ENCODE measurements at places on chromosomes 2 and 18. TPM values are rescaled to one million over a fixed set of nuclear protein-coding genes. Genes with fewer than 3 reads are reported as not detected.

Gene BUB1
- total RNA-seq: 161 TPM

Gene DCDC2C
- not detected for total RNA-seq

Gene ARHGAP15
- 1.9 TPM for total RNA-seq

Gene CRACDL
- total RNA-seq: not detected

Gene SPATA3
- not detected for total RNA-seq

Gene CCT4
- 301 TPM for total RNA-seq

Gene HADHA
- 164 TPM for total RNA-seq

Gene GALNT5
- 10.6 TPM for total RNA-seq

DNA sequence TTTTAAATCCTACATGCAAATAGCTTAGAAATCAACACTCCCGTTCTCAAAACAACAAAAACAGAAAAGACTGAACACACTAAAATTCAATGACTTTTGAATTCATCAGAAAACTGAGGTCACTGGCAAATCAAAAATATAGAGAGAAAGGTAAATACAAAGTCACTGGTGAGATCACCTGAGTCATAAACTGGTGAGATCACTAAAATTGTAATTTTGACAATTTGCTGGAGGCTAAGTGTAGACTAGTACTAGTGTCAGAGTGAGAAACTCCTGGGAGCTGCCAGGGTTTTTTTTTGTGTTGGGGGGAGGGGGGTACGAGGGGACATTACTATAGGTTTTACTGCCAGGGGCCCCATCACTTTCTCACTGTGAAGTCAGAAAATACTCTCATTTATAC is 1876.0 kb upstream of the CELF4 start:
- DNase-seq: no peak

DNA sequence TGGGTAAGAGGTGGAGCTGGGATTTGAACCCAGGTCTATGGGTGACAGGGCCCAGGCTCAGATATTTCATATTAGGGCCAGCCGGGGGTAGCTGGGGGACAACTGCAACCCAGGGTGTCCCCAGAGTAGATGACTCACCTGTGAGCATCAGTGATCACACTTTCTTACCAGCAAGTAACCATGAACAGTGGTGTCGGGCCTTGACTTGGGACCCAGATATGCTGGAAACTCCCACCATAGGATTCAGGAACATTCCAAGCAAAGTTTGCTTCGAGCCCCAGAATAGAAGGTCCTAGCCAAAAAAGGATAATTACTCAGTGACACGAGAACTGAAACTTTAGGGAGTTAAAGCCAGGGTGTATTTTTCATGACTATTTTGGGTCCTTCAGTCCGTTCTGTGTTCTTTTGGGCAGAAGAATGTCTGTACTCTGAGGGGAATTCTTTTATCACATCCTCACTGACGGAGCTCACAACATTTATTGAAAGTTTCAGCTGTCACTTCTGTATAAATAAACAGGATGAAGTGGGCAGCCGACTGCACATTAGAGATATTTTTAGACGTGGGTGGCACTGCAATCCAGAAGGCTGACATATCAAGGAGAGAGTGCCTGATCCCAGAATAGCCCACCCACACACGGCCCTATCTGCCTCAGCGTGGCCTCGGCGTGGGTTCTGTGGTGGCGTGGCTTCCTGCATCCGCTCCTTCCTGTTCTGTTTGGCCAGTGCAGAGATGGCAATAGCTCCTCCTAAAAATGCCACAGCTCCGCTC is 45.6 kb downstream of the RAMP1 start:
- peak; percentile 79 for DNase-seq

GRCh38 chr18:3264362-3264761 is 2.4 kb downstream of the MYL12B start:
- no peak for DNase-seq

DNA sequence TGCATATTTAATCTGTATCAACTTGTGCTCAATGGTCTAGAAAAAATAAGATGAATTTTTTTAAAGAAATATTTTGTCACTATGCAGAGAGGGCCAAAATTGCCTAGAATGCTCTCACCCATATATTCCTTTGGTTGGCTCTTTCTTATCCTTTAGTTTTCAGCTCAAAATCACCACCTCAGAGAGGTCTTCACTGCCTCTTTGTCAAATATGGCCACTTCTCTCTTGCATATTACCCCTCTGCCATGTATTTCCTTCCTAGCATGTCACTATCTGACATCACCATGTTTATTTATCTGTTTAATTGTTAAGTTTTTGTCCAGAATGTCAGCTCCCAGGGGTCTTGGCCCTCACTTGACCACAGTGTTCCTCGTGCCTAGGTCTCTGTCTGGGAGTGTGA is 535.2 kb upstream of the CDH2 start:
- no peak for DNase-seq

GRCh38 chr2:181178823-181179412 is 198.5 kb downstream of the UBE2E3 start:
- DNase-seq: peak; percentile 24

DNA sequence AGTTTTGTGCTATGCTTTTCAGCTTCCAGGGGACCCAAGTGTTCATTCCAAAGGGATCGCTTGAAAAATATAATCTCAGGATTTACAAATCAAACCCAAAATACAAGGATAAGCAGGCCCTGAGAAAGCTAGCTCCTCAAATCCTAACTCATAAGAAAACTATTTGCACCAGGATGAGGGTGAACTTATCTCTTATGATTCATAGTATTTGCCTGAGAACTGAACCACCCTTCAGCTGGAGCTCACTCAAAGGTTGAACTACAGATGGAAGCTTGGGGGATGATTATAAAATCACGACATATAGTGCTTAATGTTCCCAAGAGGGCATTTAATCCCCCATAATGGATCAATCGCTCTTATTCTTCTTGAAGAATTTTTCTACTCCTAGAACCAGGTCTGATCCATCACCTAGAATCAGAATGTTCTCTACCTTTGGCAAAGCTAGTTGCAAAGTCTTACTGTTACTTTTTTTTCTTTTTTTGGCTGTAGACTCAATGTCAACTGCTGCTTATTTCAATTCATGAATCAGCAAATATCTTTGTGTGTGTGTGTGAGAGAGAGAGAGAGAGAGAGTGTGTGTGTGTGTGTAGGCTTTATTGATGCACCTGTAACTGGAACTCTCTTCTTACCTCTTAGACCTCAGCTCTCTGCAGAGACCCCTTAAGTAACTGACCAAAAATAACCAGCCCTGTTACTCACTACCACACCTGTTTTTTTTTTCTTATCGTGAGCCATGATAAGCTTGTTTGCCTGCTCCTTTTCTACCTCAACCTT is 44.8 kb downstream of the ARL4C start:
- DNase-seq: peak; percentile 91

GRCh38 chr2:126662621-126663020 is 6.7 kb downstream of the GYPC start:
- peak; percentile 27 for DNase-seq

DNA sequence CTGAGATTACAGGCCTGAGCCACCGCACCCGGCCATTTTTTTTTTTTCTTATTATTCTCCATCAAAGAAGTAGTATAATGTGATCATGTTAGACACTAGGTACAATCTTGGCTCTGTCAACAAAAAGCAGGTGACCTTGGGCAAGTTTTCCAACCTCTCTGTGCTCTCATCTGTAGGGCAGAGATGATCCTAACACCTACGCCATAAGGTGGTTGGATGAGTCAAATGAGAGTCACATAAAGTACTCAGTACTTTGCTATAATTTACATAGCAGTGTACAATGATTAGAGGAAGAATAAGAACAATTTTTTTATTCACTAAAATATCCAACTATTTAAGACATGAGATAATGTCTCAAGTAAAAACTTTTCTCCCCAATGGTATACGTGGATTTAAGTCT is 128.6 kb downstream of the TGIF1 start:
- no peak for DNase-seq

GRCh38 chr2:146365041-146365440 is 1479.8 kb upstream of the ACVR2A start:
- DNase-seq: no peak

GRCh38 chr2:239114119-239114581 is 266.3 kb downstream of the TWIST2 start:
- peak; percentile 72 for DNase-seq

GRCh38 chr2:129318581-129319421 is 660.7 kb upstream of the RAB6C start:
- DNase-seq: peak; percentile 60

DNA sequence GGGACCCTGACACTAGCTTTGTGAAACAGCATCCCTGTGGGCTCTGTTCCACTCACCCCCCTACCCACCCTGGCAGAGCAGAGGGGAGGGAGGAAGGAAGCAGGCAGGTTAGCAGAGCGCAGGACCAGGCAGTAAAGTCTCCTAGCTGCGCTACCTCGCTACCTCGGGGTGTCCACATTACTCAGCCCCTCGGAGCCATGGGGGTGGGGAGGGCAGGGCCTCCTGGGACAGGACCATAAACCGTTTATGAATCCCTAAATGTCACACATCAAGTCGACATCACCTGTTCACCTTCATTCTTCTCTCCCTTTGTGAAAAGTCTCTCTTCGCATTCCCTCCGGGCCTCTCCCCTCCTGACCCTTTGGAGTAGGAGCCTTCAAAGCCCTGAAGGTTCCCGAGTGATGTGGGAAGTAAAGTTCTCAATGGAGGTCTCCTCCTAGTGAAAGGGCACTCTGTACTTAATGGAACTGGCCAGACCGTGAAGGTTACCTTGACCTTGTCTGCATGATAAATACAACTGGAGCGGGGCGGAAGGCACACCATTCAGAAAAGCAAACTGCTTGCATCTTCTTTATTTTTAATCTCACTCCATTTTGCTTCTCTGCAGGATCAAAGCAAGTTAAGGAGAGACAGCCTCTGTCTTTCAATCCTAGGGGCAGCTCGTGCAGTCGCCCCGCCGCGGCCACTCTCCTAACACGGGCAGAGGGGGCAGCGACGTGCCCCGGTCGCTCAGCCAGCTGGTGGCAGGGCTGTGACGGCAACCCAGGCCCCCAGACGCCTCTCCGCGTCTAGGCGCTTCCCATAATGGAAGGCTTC is 23.7 kb upstream of the SMAD7 start:
- DNase-seq: no peak

DNA sequence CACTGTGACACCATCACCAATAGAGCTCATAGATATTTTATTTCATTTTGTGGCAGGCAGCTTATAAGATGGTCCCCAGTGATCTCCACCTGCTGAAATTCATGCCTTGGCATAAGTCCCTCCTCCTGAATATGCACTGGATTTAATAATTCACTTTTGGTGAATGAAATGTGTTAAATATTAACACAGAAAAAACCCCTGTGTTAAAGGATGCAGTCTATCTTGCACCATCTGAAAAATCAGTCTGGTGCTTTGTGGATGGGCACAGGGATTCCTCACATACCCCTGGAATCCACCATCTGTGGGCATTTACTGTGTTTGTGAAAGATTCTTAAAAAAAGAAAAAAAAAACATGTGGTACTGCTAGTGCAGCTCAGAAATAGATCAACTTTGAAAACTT is 26.1 kb upstream of the WIPF1 start:
- no peak for DNase-seq

DNA sequence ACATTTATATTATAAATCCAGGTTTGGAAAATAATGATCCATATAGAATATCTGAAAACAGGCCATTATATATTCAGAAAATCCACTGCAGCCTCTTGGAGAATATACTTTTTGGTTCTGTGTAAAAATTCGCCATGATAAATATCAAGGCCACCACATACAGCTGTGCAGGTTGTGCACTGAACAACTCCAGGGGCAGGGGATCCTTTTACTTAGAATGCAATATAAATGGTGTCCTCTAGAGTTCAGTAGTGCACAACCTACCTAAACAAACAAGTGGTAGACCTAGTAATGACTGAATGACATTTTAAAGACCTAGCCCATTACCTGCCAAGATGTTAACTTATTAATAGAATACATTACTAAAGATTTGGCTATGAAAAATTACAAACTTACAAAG is 22.4 kb downstream of the MOGAT1 start:
- DNase-seq: peak; percentile 37

- no peak for DNase-seq
Measured at GRCh38 chr2:85730686-85731230, 23.0 kb upstream of the ATOH8 start.

DNA sequence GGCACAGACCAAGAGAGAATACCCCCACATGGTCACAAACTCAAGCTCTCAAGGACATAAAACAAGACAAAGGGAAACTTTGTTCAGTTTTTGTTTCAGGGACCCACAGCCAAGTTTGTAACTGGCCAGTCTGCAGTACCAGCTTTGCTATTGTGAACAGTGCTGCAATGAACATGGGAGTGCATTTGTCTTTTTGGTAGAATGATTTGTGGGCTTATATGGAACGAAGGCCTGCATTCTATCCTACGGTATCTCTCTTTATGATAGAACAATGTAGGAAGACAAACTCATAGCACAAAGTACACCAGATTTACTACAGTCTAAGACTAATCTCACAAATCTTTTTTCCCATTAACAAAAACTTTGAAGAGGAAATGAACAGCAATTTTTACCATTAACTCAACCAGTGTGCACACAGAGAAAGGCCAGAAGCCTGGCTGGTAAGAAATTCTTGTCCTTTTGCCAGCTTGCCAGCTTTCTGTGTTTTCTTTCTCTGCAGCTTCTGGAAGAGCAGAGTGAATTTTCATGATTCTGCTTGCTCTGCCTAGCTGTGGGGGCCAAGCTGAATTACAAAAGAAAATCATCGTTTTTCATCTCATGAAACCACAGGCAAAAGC is 37.1 kb upstream of the FEZ2 start:
- DNase-seq: no peak

DNA sequence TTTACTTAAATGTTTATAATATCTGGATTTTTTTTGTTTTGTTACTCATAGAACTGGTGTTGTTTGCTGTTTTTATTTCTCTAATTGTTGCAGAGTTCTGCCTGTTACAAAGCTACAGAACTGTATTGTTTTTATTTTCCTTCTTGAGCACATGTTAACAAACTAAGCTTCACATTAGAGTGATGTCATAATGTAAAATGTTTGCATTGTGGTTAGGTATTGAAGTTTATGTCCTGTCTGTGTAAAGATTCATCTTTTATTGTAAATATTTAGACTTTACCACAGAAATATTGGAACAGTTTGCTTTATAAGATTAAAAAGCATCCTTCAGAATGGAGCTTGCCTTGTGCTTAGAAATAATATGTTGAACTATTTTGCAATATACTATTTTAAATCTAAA is 67.7 kb downstream of the CLIP4 start:
- no peak for DNase-seq

DNA sequence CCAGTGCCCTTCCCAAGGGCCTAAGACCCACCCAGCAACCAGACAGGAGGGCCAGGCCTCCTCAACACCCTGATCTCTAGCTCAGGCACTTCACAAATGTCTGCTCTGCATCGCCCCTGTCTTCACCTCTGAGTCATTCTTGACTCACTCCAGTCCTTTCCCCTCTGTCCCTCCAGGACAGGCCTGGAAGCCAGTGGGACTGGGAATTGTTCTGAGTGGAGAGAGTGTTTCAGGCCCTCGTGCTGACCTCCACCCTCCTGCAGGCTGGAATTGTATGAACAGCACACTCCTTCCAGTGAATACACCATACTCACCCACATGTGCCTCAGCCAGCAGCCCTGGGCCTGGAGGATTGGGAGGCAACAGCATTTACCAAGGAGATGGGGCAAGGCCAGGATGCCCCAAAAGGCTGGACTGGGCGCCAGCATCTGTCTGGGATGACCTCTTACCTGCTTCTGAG is 304.2 kb downstream of the CYP26B1 start:
- DNase-seq: peak; percentile 95
